Stromal cell of bone marrow (primary cell): ENCODE measurements at places on chromosomes 12 and 14.
A peak's percentile ranks its signal among the peaks of the same experiment; 100 is the strongest.

- DNase-seq, result peak; percentile 69
Measured at GRCh38 chr12:89384050-89384758, 31.9 kb upstream of the DUSP6 start.

- no peak for DNase-seq
Measured at GRCh38 chr14:68331426-68331825, 461.4 kb downstream of the ZFP36L1 start.

DNA sequence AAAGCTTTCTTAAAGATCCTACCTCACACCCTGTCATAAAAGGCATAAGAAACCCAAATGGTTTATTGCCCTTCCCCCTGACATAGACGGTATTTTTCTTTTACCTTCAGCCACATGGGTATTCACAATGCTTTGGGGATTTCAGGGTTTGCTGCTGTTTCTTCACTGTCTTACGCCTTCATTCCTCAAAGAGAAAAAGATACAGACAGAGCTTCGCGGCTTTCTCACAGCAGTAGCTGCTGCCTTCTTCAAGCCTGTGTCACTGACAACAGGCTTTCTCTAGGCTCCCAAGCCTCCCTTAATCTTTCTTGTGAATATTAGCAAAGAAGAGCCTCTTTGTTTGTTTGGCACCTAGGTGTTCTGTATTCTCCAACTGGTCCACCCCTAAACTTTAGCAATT is 197.4 kb upstream of the ARID2 start:
- no peak for DNase-seq

DNA sequence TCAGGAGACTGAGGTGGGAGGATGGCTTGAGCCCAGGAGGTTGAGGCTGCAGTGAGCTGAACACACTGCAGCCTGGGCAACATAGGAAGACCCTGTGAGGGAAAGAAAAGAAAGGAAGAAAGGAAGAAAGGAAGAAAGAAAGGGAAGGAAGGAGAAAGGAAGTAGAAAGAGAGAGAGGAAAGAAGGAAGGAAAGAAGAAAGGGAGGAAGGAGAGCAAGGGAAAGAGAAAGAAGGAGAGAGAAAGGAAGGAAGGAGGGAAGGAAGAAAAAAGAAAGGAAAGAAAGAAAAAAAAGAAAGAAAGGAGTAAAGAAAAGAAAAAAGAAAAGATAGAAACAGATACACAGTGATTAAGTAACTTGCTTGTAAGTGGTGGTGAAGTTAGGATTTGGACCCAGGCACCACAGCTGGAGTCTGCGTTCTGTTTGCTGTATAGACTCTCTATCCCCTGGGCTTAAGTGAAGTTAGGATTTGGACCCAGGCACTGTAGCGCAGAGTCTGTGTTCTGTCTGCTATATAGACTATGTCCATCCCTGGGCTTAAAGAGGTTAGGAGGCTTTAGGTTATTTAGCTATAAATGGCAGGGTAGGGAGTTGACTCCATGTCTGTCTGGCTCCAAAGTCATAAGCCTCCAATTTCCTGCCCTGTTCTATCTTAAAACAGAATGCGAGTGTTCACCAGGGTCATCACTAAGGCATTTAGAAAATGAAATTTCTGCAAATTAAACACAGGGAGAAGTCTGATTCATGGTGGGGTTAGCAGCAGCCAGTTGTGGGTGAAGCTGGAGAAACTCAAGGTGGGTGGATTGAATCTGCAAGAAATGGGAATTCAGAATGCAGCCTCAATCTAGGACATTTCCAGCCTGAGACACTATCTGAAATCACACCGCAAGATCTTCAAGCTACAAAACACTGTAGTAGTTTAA is 13.3 kb upstream of the C12orf75 start:
- peak; percentile 48 for DNase-seq

GRCh38 chr14:102777711-102778337 is 575 bp downstream of the TRAF3 start:
- no peak for DNase-seq

GRCh38 chr12:107503129-107503855 is 182.3 kb upstream of the PWP1 start:
- no peak for DNase-seq

DNA sequence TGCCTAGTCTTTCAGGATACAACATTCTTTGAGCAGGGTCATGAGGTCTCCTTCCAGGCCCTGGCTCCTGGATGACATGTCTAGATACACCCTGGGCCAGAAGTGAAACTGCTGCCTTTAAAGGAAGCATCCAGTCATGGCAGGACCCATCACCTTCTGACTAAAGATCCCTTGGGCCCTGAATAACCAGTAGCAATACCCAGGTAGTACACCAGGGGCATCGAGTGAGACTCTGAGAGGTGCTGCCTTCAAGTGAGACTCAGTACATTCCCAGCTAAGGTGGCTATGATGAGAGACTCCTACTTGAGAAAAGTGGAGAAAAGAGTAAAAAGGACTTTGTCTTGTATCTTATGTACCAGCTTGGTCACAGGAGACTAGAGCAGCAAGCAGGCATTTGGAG is 23.5 kb downstream of the OR6C68 start:
- DNase-seq, result no peak

GRCh38 chr12:53180931-53181645 is 363 bp upstream of the CSAD start:
- no peak for DNase-seq

- DNase-seq, result no peak
Measured at GRCh38 chr12:49031573-49032161, 13.1 kb upstream of the PRKAG1 start.

GRCh38 chr12:120468325-120468820 is 1.2 kb downstream of the SRSF9 start:
- no peak for DNase-seq

GRCh38 chr12:112801055-112801454 is 9.5 kb downstream of the RPH3A start:
- DNase-seq, result no peak

DNA sequence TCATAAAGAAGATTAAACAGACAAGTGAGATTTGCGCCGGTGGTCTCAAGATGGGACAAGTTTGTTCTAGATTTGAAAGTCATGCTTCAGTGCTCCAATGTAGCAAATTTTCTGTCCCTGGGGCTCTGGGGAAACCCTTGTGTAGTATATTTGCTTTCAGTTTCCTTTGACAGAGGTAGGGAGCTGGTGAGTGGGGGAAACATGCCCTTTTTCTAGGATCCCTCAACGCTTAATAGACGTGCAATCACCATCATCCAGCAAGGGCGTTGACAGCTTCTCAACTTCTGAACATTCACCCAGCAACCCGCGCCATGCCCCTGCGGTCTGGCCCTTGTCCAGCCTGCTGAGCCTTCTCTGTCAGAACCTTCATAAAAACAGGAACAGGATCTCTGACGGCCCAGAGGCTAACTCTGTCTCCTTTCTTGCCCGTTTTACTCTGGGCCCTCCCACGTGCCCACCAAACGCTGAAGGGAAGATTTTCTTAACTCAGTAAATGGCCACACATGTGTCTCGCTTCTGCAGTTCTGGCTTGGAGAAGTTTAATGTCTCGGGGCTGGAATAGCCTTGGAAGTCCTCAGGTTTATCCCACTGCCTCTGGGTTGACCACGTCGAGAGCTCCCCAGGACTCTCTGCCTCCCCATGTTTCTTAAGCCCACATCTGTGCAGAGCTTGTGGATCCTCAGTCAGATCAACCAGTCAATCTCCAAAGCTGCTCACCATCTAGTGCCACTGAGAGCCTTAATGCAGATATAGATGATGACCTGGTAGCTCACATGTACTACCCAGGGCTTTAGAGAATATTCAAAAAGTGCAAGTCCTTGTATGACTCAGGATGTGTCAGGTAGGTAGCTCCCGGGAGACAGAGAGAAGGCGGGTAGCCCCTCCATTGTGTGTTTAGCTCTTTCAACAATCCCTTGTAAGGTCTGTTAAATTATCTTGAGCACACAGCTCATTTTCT is 58.1 kb upstream of the CCND2 start:
- DNase-seq, result no peak

DNA sequence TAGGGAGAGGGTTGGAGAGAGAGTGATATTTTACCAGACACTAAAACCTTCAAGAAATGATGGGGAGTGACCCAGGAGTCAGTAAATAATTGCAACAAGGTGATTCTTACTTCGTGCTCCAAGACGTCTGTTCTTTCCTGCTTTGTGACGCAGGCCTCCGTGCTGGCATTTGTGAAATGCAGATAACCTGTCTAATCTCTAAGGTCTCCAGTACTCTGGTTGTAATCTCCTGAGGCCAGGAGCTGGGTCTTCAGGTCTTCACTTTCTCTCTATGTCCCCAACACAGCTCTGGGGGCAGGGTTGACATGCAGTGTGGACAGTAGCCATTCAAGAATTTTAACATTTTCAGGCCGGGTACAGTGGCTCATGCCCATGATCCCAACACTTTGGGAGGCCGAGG is 53.1 kb downstream of the CD9 start:
- no peak for DNase-seq
